Thymus (tissue), 14 donors: ENCODE measurements at places on chromosomes 3 and 15. TPM values are rescaled to one million over a fixed set of nuclear protein-coding genes. Genes with fewer than 3 reads are reported as not detected.

Gene CDHR4
- total RNA-seq, result not detected

Gene DTWD1
- 21.9 TPM for total RNA-seq

Gene CILP
- total RNA-seq, result 0.85 TPM

- no peak overlapping the region for H3K27ac ChIP-seq
- DNase-seq, result no peak
- H3K4me3 ChIP-seq, result no peak overlapping the region
- H3K4me1 ChIP-seq, result no peaks in the 10 kb centered on the region
- H3K27me3 ChIP-seq, result no peaks in the 10 kb centered on the region
Measured at GRCh38 chr15:69903470-69904469, 193.9 kb downstream of the TLE3 start.

- no peaks in the 10 kb centered on the region for H3K36me3 ChIP-seq
- H3K27ac ChIP-seq, result no peak overlapping the region
- no peaks in the 10 kb centered on the region for H3K27me3 ChIP-seq
- H3K4me3 ChIP-seq, result no peak overlapping the region
Measured at GRCh38 chr15:59557581-59557980, 54.0 kb upstream of the GCNT3 start.

GRCh38 chr15:52496175-52496574 lies 32.5 kb downstream of the MYO5A start:
- no peaks in the 10 kb centered on the region for H3K27me3 ChIP-seq
- no peak overlapping the region for H3K4me3 ChIP-seq
- no peaks in the 10 kb centered on the region for H3K36me3 ChIP-seq
- H3K4me1 ChIP-seq, result no peaks in the 10 kb centered on the region
- DNase-seq, result no peak

DNA sequence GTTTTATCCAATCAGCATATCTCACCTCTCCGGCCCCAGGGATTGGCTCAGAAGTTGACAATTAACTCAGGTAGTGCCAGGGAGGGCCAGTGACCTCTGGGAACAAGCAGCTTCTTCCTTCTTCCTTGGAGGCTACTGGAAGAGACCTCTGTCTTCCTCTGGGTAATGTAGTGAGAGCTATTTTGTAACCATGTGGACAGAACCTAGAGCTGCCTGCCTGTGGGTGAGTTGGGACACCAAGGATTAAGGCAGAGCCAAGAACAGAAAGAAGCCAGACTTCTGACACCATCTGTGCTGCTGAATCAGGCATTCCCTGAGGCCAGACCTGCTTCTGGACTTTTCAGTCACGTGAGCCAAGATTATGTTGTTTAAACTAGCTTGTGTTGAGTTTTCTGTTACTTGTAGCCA lies 5.9 kb upstream of the NDUFAF1 start:
- H3K27ac ChIP-seq, result no peak overlapping the region
- H3K4me3 ChIP-seq, result no peak overlapping the region
- DNase-seq, result no peak
- no peaks in the 10 kb centered on the region for H3K27me3 ChIP-seq
- no peaks in the 10 kb centered on the region for H3K4me1 ChIP-seq
- no peaks in the 10 kb centered on the region for H3K36me3 ChIP-seq

DNA sequence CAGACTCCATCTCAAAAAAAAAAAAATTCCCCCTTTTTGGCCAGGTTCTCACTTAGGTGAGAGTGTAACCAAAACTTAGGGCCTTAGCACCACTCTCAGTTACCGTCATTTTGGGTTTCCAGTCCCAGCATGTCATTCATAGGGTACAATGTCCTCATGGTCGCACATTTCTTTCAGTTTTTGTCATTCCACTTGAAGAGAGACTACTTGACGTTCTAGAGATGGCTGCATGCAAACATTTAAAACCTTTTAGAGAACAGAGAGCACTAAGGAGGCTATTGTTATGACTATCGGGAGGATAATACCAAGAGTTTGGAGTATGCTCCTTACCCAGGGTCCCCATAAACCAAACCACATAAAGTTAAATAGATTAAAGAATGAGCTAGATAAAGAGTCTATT lies 37.9 kb upstream of the THUMPD3 start:
- DNase-seq, result no peak
- H3K4me1 ChIP-seq, result no peaks in the 10 kb centered on the region
- H3K27me3 ChIP-seq, result no peaks in the 10 kb centered on the region
- H3K36me3 ChIP-seq, result no peaks in the 10 kb centered on the region
- H3K4me3 ChIP-seq, result no peak overlapping the region

DNA sequence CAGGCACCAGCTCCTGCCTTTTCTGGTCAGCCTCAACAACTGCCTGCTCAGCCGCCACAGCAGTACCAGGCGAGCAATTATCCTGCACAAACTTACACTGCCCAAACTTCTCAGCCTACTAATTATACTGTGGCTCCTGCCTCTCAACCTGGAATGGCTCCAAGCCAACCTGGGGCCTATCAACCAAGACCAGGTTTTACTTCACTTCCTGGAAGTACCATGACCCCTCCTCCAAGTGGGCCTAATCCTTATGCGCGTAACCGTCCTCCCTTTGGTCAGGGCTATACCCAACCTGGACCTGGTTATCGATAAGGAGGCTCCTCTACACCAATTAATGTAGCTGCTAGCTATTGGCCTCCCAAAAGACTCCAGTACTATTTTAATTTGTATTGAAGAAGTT lies 38.9 kb downstream of the TFG start:
- H3K36me3 ChIP-seq, result peaks cover 73% of the 10 kb centered on the region
- H3K27ac ChIP-seq, result no peak overlapping the region
- H3K27me3 ChIP-seq, result no peaks in the 10 kb centered on the region
- no peak for DNase-seq
